Skeletal muscle tissue (tissue), 5 donors: ENCODE measurements at places on chromosomes 12 and 14. TPM values are rescaled to one million over a fixed set of nuclear protein-coding genes. Genes with fewer than 3 reads are reported as not detected.

The ZDHHC22 gene
- total RNA-seq = 0.52 TPM

The SELPLG gene
- 3.7 TPM for total RNA-seq

The ACOT6 gene
- total RNA-seq = not detected

The SLCO1B1 gene
- total RNA-seq = not detected

The RD3L gene
- total RNA-seq = not detected

The NPC2 gene
- 104 TPM for total RNA-seq

The WNT1 gene
- total RNA-seq = not detected

The NGB gene
- total RNA-seq = not detected

The GPR84 gene
- not detected for total RNA-seq

The IAPP gene
- not detected for total RNA-seq

The SLC4A8 gene
- total RNA-seq = 0.52 TPM

The BCL7A gene
- total RNA-seq = 9.4 TPM

The SIX1 gene
- total RNA-seq = 45.4 TPM

The KRT71 gene
- total RNA-seq = not detected

The PZP gene
- total RNA-seq = 1.0 TPM

The CCDC177 gene
- not detected for total RNA-seq

The RNASE2 gene
- total RNA-seq = not detected
